ENCODE measurements at places on chromosomes 6 and 20.

DNA sequence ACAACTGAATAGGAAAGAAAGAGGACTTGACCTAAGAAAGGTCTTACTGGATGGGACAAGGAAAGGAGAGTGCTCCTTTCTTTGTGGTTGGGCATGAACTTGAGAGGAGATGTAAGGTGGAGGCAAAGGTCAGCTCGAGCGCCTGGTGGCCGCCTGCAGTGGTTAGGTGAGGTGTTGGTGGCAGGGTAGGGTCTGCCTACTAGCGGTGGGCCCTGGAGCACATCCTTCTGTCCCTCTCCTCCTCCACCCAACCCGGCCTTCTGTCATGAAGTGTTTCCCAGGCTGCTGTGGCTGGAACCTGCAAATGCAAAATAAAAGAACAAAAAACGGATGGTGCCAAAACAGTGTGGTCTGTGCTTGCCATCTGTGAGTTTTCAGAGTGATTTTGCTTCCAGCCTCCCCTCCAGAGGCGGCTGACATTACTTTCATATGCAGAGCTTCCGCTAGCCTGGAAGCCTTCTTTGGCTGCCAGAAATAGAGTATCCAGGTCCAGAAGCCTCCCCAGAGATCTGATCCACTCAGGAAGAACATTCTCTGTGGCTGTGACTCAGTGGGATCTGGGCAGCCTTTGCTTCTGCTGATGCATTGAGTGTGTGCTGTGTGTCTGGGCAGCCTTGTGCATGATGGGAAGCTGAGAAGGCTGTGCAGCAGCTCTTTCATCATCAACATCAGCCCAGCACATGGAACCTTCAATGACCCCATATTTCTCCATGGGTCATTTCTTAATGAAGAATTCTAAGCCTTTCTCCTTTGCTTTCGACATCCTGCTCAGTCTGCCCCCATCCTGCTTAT, 79.8 kb upstream of the FAM184A start:
- DNase-seq: no peak

- peak; percentile 92 for DNase-seq
These were observed 76.7 kb downstream of the PREX1 start for GRCh38 chr20:48750941-48751635.

DNA sequence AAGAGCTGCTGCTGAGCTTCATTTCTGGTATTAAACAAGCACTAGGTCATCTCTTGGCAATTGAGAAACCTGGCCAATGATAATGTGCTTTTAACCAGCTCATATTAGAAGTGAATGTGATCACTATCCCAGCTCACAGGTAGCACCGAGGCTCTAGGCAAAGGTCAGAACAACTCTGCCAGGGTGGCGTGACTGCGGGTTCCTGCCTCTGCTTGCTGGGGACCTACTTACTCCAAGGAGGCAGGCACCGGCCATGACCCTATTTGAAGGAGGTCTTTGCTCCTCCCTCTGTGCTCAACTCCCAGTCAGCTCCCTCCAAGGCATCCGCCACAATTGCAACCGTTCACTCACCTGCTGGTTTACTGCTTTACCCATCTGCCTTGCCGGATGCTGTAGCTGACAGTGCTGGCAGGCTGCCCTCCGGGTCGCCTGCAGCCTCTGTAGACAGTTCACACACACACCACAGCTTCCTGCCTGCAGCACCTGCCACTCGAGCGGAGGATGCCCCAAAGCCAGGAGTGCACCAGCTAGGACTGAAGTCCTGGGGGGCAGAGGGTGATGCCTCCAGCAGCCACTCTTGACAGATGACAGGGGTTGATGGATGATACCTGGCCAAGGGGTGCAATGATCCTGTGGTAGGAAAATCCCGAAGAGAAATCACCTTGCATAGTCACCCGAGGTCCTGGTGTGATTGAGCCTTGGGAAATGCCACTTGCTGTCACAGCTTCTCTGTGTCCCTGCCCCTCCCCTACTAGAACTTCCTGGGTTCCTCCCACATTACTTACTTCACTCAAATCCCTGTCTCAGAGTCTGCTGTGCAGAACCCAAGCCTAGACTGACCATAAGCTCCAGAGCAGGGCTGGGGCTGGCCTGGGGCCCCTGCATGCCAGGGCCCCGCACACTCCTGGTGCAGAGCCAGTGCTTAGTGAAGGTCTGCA, 8.8 kb upstream of the VSX1 start:
- DNase-seq: no peak

DNA sequence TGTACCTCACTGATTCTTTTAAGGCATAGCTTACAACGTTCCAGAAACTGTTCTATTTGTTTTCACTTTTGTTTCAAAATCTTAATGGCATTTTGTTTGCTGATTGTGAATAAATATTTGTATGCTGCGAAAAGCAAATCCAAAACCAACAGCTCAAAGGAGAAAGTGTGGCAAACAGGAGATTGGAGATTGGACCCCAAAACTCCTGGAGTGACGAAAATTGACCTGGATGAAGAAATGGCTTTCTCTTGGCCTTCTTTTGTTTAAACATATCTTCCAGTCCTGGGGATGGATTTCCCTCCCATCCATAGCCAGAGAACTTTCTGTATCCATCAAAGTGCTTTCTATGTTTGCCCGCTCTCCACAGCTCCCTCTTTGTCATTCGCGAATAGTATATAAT, 2.8 kb upstream of the CTCFL start:
- no peak for DNase-seq

DNA sequence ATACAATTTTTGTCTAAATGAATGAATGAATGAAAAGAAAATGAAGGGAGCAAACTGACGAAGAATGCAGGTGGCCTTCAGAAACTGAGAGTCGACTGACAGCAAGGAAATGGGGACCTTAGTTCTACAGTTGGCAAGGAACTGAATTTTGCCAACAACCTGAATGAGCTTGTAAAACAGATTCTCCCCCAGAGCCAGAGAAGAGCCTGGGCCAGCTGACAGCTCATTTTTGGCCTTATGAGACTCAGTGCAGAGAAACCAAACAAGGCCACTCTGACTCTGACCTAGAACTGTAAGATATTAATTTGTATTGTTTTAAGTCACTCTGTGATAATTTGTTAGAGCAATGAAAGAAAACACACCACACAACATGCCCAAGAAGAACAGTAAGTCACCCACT, 21.8 kb downstream of the MAN1A1 start:
- no peak for DNase-seq

DNA sequence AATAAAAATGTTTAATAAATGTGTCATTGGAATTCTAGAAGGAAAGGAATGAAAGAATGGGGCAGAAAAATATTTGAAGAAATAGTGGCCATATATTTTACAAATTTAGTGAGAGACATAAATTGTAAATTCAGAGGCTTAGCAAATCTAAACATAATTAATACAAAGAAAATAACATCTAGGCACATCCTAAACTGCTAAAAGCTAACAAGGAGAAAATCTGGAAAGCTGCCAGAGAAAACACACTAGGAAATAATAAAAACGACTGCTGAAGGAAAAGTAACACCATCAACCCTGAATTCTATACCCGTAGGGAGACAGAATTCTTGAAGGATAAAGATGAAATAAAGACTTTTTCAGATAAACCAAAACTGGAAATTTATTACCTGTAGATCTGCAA, 23.8 kb downstream of the CYB5R4 start:
- DNase-seq: no peak

GRCh38 chr20:35674921-35675320, 10.2 kb upstream of the CPNE1 start:
- no peak for DNase-seq

GRCh38 chr6:26554447-26554696, 16.2 kb downstream of the HMGN4 start:
- DNase-seq: no peak

GRCh38 chr20:13220194-13220903, 725 bp upstream of the ISM1 start:
- DNase-seq: peak; percentile 46

DNA sequence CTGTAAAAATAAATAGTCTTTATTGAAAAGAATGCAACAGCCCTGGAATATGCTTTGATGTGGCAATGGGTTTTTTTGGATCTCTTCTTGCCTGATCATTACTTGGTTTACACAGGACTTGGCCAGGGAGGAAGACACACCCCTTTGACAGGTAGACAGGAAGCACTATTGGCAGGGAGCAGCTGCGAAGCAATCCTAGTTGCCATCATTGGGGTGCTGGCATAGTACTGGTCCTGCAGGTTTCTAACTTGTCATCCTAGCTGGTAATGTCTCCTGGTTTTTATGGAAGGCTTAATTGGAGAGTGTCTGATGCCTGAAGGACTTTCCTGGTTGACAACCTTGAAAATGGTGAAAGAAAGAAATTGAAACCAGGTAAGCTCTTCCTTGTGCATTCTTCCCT, 71.2 kb upstream of the CCN6 start:
- no peak for DNase-seq

DNA sequence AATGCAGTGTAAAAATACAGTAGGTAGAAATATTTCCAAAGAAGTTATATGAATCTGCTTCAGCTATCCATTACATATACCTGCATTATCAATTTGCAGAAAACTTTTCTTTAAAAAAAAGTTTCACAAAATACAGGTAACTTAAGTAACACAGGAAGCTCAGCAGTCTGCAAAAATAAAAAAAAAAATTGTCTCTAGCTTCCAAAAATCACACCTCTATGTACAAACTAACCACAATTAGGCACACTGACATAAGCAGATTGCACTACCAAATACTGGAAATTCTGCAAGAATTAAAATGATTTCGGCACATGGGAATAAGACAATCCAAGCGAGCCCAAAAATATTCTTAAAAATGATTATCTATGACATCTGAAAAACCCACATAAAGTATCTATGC, 41.2 kb downstream of the ME1 start:
- no peak for DNase-seq

GRCh38 chr6:121008553-121008952, 325.7 kb downstream of the TBC1D32 start:
- no peak for DNase-seq

- no peak for DNase-seq
These were observed 32.4 kb upstream of the HINT3 start for GRCh38 chr6:125924169-125924568.

DNA sequence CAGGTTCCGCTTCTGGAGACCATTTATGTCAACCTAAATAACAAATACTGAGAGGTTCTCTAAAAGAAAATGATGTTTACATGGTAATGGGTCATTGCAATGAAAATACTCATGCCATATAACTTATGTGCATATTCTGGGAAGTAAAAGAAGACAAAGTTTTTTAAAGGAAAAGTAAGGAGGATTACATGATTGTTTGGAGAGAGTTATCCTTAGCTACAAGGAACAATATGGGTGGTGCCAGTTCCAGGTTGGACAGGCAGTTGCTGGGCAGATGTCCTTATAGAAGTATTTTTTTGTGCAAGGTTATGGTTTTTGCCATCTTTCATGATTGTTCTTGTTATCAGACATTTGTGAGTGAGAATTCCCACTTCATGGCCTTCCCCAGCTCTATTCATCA, 52.5 kb downstream of the MRAP2 start:
- DNase-seq: no peak

DNA sequence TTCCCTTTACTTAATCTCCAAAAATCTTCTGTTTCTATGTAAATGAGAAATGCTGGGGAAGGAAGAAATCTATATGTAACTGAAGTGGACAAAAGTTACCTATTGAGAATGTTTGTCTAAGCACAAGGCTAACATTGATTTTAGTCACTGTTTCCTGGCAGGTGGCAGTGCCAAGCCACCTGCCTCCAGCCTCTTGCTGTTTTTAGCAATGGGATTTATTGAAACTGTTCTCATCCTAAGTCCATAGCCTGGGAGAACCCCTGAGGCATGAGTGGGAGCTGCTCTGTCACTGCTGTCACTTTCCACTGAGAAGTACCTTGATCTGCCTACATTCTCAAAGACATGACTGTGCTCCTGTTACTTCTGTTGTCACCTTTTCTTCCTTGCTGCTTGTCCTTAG, 14.7 kb downstream of the ENPP3 start:
- no peak for DNase-seq

- DNase-seq: no peak
These were observed 3.4 kb downstream of the COL9A1 start for GRCh38 chr6:70299456-70299855.

GRCh38 chr6:97067045-97067444, 142.5 kb downstream of the KLHL32 start:
- peak; percentile 9 for DNase-seq

- no peak for DNase-seq
These were observed 60.8 kb downstream of the RBM38 start for GRCh38 chr20:57451795-57452661.

GRCh38 chr6:108648191-108648590, 87.5 kb downstream of the FOXO3 start:
- DNase-seq: no peak

DNA sequence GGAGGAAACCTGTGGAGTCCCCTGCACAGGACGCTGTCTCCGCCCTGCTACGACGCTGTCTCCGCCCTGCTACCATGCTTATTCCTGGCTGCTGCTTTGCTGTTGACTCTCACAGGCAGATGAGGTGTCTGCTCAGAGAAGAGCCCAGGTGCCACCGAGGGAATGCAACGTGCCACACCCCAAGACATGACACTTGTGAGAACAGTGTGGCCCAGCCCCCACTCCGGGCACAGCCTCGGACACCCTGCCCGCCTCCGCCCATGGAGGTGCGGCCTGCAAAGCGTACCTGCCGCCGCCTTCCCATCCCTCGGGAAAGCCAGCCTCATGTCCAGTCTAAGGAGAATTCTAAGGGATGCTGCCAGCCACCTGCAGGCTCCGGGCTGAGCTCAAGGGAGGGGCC, 15.6 kb upstream of the MRGBP start:
- DNase-seq: no peak

DNA sequence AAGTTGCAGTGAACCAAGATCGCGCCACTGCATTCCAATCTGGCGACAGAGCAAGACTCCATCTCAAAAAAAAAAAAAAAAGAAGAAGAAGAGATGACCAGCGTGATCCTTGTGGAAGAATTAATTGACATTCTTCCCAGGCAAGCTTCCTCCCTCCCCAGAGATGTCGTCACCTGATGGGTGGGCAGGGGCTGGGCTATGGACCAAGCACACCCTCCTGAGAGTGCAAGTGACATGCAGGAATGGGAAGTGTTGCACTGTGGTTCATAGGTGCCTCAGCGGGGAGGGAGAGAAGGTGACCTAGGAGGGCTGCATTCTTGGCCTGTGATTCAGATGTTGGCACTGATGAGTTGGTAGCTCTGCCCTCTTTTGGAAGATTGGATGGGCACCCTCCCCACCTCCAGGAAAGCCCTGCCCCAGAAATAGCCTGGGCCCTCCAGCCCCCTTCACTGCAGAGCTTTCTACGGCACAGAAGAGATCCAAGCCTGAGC, 37.8 kb downstream of the TAF8 start:
- DNase-seq: no peak

DNA sequence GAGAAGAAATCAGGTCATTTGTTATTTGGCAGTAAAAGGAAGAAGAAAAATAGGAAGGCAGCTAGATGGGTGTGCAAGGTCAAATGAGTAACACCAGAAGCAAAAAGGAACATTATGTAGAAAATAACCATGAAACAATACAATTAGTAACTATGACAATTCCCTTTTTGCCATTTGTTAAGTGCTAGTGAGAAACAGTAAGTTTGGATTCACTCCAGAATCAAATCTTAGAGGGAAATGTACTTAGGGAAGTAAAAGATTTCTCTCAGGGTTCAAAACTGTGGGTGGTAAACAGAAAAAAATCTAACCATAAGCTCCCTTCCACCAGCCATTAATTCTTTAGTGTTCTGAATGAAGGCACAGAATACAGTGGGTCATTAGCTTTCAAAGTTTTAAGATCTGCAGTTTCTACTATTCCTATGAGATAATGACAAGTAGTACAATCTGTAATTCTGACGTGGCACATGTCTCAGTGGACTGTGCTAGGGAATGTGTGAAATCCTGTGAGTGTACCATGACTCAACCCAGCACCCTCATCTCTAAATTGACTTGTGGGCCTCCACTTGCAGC, 17.1 kb downstream of the REPS1 start:
- no peak for DNase-seq

GRCh38 chr6:163293286-163293685, 121.2 kb upstream of the QKI start:
- DNase-seq: no peak

- no peak for DNase-seq
These were observed 230.2 kb downstream of the PRKN start for GRCh38 chr6:162497389-162497788.

All from neuronal stem cell (in vitro differentiated cells).